Stimulated activated effector memory CD8-positive, alpha-beta T cell treated with anti-CD3 and anti-CD28 coated beads, Interleukin-12 subunit alpha, Interleukin-12 subunit beta, amount 100 ng/mL, for 72 hours (primary cell): ENCODE measurements at places on chromosomes 7 and 10.

GRCh38 chr10:51879238-51879637 is 179.8 kb upstream of the CSTF2T start:
- no peak for DNase-seq

DNA sequence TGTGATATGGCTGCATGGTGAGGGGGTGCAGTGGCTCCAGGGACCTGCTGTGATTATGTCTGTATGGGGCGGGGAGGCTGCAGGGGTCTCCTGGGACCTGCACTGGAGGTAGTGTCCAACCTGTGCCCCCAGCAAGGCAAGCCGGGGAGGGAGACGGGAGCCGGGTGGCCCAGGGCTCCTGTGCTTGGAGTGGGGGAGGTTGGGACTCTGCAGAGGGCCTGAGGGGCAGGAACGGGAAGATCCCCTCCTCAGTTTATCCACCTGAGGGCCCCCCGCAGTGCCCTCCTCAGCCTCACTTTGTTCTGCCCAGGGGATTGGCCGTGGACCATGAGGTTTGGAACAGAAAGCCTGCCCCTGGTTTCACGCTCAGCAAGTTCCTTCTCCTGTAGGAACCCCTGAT is 22.8 kb upstream of the PWWP2B start:
- no peak for DNase-seq

DNA sequence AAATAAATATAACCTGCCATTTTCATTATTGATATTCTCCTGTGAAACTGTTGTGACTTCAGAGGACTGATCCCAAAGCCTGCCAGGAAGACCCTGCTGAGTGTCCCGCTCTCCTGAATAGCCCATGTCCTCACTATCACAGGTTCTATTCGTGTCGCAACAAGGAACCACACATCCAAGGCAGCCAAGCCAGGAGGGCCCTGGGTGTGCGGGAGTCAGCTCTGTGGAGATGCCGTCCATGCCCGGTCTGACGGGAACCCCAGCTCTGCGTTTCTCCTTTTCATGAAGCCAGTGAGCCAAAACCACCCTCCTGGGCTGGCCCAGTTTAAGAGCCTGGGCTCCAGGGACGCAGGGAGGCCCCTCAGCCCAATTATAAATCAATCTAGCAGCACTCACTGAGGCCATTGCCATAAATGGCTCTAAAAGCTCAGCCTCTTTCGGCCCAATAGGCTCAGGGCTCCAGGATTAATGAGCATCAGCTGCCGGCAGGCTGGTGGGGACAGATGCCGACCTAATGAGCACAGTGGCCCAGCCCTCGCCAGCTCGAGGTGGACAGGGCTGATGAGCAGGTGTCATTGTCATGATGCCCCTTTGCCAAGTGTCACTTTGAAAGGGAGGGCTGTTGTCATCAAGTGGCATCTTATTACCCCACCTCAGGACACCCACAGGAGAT is 177.9 kb downstream of the PLXNA4 start:
- no peak for DNase-seq

GRCh38 chr7:100033526-100033925 is 16.0 kb upstream of the ZSCAN21 start:
- DNase-seq: no peak

DNA sequence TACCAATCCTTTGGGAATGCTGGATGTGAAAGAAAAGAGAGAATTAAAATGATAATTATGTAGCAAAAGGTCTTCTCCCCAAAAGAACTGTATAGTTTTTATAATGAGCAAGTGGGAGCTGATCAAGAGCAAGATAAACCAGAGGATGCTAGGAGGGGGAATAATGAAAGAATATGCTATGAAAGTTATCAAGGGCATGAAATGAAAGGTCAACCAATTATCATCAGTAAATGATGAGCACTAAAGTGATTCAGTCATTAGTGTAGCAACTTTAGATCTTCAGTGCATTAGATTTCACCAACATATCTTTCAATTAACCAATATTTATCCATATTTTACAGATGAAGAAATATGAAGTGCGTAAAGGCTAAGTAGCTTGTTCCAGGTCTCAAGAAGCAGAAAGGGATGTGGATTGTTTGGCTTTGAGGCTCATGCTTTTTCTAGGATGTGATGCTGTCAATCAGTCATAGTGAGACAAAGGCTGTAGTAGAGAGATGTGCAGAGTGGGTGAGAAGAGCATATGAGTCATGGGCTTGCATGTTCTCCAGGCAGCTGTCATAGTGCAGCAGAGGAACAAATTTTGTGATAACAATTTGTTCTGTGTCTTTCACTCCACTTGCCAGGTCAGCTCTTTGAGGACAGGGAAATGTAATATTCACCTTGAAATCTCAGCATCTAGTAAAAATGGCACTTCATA is 5.7 kb upstream of the OR2F2 start:
- no peak for DNase-seq

DNA sequence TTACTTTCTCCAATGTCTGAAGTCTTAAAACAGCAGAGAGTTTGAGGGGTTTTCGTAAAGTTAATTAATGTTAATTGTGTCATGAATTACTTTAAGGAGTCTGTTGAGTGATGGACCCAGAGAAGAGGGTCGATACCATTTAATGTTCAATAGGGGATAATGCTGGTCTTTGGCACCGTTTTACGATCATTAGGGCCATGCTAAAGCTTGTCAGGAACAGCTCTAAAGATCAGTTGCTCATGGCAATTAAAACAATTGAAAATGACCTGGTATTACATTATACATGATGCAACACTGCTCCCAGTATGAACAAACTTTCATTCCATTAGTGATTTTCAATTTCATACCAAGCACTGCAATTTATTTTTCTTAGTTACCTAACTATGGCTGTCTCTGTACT is 296.9 kb downstream of the ETV1 start:
- DNase-seq: no peak

- DNase-seq: no peak
These were observed 6.2 kb downstream of the BUB3 start for GRCh38 chr10:123160311-123160980.

DNA sequence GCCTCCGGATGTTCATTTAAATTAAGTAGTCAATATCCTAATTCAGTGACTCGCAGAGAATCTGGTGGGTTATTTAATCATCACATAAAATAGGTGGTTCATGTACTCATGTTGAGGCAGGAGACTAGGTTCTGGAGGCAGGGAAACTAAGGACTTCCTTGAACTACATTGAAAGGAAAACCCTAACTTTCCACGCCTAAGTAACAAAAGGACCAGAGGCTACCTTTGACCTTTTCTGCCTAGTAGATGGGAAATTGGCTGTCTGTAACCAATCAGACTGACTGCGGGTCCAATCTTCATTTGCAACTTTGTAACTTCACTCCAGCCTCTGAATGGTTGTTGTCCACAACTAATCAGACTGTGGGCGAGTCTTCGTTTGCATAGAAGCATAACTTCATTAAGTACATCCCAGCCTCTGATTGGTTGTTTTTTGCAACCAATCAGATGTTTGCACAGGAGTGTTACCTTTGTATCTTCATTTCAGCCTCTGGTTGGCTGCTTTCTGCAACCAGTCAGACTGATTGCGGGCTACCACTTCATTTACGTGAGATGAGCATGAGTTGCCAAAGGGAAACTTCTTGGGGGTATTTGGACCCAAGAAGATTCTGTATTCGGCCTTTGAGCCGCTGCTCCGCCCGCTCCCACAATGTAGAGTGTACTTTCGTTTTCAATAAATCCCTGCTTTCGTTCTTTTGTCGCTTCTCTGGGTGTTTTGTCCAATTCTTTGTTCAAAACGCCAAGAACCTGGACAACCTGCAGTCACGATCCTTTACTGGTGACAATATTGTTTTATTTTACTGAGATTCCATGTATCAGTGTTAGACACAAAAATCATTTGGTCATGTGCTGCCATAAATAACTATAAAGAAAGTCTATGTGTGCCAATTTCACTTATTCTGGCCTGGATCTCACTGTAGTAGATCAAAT is 1.7 kb upstream of the ST7 start:
- no peak for DNase-seq

GRCh38 chr7:69395061-69395714 is 203.1 kb upstream of the AUTS2 start:
- DNase-seq: no peak

GRCh38 chr10:128007056-128007455 is 100.2 kb downstream of the PTPRE start:
- no peak for DNase-seq

DNA sequence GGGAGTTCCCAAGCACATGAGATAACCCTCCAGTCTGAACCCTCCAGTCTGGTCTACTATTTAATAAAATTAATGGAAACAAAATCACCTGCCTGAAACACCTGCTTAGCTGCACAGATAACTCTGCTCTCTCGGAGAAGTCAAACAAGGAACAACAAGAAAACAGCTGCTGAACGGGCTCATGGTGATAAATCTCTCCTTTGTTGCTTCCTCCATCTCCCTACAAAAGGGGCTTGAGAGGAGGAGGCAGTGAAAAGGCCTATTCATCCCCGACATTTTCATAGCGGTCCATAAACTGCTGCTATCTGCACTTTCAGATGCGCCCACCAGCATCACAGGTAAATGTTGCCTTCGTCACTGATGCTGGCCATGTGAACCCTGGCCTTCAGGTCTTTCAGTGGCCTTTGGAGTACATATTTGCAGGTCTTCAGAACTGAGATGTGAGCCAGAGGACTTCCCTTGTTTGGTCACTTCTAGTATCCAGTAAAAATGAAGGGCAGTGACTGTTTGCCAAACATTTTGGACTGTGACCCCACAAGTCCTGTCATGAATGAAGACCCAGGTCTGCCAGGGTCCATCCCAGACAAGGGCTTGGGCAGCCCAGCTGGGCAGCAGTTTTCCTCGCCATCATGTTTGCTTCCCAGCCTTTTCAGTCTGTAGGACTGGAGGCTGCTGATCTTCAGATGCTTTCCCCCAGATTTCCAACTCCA is 15.9 kb downstream of the FKBP6 start:
- DNase-seq: no peak

DNA sequence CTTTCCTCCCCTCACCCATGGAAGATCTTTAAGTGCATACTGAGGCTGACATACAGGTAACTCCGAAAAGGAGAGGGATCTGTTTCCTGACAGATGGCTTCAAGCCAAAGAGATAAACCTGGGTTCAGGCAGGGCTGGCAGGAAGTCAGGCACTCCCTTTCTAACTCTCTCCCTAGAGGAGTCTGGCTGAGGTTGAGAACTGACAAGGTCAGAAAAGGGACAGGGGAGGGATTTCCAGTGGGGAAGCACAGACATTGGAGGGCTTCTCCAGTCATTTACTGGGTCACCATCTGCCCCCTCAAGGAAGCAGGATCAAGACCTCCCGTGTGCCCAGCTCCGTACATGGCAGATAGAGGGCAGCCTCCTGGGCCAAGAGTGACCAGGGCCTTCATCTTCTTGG is 31.6 kb downstream of the TLX1 start:
- no peak for DNase-seq

DNA sequence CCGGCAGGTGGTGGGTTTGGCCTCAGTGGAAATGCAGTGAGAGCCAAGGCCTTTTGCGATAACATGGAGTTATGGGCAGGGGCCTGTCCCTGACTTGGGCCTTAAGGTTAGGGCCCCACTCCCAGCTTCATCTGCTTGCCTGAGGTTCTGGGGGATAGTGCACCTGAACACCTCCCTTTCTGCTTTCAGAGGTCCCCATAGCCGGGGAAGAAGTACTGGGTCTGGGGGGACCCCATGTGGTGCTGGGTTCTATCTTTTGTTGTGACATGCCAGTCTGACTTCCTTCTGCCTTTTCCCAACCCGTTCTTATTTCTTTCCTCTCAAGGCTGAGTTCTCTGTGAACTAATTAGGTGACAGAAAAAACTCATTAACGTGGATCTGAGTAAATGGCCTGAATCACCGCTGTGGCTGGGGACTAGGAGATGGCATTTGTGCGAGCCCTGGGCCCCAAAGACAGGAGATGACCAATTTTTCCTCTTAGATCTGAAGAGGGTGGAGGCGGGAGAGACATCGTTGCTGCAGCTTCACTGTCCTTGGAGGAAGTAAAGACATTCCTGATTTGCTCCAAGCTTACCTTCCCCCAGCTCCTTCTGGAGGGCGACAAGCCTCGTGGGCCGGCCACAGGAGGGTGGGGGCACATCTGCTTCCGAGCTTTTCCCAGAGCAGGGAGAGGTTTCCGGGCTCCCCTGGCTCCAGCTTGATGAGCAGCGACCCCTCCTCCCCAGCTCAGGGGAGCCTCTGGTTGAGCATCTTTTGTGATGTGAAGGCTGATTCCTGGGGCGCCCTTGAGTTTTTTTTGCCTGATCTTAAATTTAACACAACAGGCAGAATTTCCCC is 2.0 kb downstream of the AGAP3 start:
- no peak for DNase-seq

DNA sequence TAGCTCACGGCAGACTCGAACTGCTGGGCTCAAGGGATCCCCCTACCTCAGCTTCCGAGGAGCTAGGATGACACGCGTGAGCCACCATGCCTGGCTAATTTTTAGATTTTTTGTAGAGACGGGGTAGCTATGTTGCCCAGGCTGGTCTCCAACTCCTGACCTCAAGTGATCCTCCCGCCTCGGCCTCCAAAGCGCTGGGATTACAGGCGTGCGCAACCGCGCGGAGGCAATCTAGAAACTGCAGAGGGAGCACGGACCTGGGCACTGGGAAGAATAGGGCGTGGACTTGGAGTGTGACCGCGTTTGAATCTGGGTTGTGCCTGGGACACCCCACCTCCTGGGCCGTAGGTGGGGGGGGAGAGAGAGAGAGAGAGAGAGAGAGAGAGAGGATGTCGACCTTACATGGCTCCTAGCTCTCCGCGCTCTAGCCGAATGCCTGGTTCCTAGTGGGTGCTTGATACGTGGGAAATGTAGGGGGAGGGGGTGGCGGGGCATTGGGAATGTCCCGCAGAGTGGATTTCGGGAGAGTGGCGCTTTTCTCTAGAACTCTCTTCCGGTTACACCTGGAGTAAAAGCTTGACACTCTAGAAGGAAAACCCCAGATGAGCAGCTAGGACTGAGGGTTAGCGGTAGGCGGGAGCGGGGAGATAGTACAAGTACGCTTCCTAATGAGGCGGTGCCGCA is 1.2 kb upstream of the MAP3K8 start:
- no peak for DNase-seq

DNA sequence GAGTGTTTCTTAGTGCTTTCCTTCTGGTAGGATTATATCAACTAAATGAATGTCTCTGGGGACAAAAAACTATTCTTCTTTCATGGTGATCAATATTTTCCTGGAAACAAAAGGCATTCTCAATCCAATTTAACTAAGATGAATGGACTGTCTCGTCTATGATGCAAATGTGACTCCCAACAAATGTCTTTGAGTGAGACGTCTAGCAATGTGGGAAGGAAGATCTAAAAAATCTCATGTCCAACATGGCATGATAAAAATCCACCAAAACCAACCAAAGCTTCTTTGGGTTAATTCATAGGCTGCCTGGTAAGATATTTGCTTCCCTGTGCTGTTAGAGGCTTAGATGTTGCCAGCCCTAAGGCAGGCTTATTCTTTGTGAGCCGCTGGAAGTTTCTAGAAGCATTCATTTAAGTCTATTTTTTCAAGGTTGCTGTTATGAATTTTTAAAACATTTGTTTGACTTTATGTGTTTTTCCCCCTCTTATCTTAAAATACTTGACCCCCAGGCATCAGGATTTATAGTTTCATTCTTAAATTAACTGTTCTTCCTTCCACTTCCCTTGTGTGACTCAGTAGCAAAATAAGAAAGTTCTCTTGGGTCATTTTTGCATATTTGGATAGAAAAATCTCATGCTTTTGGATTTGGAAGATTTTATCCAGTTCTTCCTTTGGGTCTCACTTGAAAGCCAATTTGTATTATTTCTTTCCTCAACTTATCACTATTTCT is 156.3 kb downstream of the NRP1 start:
- DNase-seq: no peak
